ENCODE measurements at places on chromosomes 3 and 15. TPM values are rescaled to one million over a fixed set of nuclear protein-coding genes. Genes with fewer than 3 reads are reported as not detected.
A peak's percentile ranks its signal among the peaks of the same experiment; 100 is the strongest.

ASB14 gene
- total RNA-seq: not detected

DNA sequence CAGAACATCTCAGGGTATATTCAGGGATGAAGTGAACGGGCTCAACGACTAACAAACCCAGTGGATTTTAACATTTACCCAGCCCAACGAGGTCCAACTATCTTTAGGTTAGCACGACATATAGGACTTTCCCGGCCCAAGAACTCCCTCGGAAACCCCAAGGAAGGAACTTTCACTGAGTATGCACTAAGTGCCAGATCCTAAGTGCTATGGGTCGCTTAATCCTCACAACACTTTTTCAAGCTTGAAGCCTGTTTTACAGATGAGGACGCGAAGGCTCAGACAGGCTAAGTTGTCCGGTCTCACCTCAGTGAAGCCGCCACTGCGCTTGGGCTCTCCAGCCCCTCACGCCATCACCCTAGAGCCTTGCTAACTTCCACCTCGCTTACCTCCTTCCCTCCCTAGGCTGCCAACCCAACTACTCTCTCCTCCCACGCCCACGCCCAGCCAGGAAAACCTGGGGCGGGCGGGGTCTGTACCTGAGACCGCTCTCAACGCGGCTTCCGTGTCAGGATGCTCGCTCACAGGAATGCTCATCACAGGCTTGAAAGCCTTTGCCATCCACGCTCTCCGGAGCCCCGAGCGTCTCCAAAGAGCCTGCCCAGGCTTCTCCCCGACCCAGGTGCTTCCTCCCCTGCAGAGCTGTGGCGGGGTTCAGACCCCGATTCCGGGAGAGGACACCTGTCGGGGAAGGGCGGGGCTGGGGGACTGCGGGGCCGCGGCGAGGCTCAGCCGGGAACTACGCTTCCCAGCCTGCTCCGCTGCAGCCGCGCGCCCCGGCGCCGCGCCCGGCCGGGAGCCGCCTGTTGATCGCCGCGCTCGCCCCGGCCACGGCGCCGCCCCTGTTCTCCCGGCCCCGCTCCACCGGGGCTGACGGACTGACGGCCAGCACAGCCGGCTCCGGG is at the start of gene TMOD2:
TSS of gene TMOD2 (plus strand) at position 806 of the 905 bp plus-strand sequence. CDS start 14,845 bp downstream, outside the sequence.
- peaks cover 15% of the 10 kb centered on the region for H3K27me3 ChIP-seq
- peak; percentile 67 for DNase-seq
- peaks cover 3% of the 10 kb centered on the region for H3K4me1 ChIP-seq
- peak within 1 kb of the TSS; percentile 97 for H3K4me3 ChIP-seq

SENP2 gene
- 54.6 TPM for total RNA-seq

DNA sequence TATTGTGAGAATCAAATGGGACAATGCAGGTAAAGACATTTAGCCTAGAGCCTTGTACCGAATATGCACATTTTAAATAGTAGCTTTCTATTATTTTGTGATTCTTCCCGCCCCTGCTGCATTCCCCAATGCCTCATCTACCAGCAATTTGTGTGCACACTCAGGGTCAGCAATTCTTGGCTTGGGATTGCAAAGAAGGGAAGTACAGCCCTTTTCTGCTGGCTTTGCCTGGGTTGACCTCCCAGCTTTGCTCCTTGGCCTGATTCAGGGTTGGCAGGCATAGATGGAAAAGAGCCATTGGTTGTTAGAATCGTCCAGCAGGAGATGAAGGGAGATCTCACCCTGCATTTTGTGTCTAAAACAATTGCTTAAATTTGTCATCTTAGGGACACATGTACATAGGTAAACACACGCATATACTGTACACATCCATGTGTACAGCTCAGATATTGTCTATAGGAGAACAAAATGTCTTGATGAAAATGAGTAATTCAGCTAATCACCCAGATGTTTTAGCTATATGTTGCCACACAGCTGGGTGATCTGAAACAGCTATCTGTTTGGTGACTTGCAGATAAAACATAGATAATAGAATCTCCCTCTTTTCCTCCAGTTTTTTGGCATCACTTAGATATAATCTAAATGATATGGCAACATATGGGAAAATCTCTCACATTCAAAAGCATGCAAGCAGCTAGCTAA is 340.9 kb upstream of the TBL1XR1 start:
- H3K27me3 ChIP-seq: peaks cover 2% of the 10 kb centered on the region
- DNase-seq: no peak
- H3K4me3 ChIP-seq: no peak overlapping the region
- no peak overlapping the region for H3K27ac ChIP-seq
- no peaks in the 10 kb centered on the region for H3K36me3 ChIP-seq

DNA sequence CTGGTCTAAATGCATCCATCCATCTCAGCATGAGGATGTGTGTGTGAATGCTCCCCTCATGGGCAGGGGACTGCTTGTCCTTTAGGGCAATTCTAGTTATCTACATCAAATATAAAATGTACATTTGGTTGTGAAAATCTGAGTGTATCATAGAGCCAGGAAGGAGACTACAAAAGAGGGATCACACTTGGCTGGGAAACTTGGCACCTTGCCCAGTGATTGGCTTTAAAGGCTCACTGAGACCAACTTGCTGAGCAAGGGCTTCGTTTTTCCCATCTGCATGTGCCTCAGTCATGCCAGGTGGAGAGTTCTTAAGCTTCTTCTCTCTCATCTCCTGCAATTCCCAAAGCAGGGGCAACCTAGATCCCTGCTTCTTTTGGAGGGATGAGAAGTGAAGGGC is 5.2 kb downstream of the CAPN3 start:
- no peak for DNase-seq
- no peaks in the 10 kb centered on the region for H3K36me3 ChIP-seq
- no peak overlapping the region for H3K4me3 ChIP-seq
- no peaks in the 10 kb centered on the region for H3K4me1 ChIP-seq

DNA sequence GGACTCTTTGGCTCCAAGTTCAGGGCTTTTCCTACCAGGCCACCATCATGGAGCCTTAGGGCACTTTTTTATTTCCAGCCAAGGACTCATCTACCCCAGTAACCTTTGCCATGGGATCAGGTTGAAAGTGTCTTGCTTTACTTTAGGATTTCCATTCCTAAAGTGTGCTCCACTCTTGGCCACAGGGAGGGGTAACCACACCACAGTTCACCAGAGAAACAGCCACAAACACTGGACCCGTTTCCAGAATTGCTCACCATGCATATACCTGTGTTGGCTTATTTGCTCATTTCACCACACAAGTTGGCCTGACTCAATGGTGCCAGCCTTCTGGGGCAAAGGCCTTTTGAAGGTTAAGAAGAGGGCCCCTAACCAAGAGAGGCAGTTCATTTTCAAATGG is 70.6 kb upstream of the RAD18 start:
- H3K27ac ChIP-seq: no peak overlapping the region
- peaks cover 13% of the 10 kb centered on the region for H3K36me3 ChIP-seq
- H3K27me3 ChIP-seq: no peaks in the 10 kb centered on the region
- no peak overlapping the region for H3K4me3 ChIP-seq
- no peak for DNase-seq

GRCh38 chr3:23662079-23662617 is 143.6 kb upstream of the UBE2E1 start:
- no peak overlapping the region for H3K27ac ChIP-seq
- H3K4me1 ChIP-seq: no peaks in the 10 kb centered on the region
- no peaks in the 10 kb centered on the region for H3K36me3 ChIP-seq
- H3K27me3 ChIP-seq: peaks cover 3% of the 10 kb centered on the region
- no peak for DNase-seq
- no peak overlapping the region for H3K4me3 ChIP-seq

GRCh38 chr3:192079098-192079497 is 618.1 kb downstream of the PYDC2 start:
- no peak overlapping the region for H3K27ac ChIP-seq
- H3K27me3 ChIP-seq: peaks cover 7% of the 10 kb centered on the region
- H3K4me3 ChIP-seq: no peak overlapping the region
- no peak for DNase-seq

DNA sequence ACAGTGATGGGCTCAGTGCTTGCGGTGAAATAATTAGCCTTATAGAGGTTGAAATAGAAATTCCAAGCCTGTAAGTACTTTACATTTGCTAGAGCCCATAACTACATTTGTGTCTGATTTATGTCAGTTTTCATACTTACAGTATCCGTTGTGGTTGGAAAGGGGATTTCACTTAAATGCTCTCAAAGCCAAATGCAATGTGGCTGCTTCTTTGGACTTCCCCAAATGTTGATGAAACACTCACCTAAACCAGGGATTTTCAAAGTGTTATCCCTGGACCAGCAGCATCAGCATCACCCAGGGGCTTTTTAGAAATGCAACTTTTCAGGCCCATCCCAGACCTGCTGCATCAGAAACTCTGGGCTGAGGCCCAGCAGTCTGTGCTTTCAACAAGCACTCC is 378.7 kb downstream of the MCTP2 start:
- no peak for DNase-seq
- peaks cover 5% of the 10 kb centered on the region for H3K27me3 ChIP-seq
- no peaks in the 10 kb centered on the region for H3K4me1 ChIP-seq
- H3K27ac ChIP-seq: no peak overlapping the region
